ENCODE measurements at places on chromosomes 5 and 9. TPM values are rescaled to one million over a fixed set of nuclear protein-coding genes. Genes with fewer than 3 reads are reported as not detected.

WNK2 gene
- polyA plus RNA-seq: 61.7 TPM

NREP gene
- 264 TPM for polyA plus RNA-seq

IRX2 gene
- polyA plus RNA-seq: 13.6 TPM

SCGB3A2 gene
- polyA plus RNA-seq: 256 TPM

C5 gene
- not detected for polyA plus RNA-seq

SOHLH1 gene
- polyA plus RNA-seq: not detected

SLC27A6 gene
- 2.0 TPM for polyA plus RNA-seq

PCDHB2 gene
- polyA plus RNA-seq: 9.3 TPM

CCL19 gene
- not detected for polyA plus RNA-seq

DNA sequence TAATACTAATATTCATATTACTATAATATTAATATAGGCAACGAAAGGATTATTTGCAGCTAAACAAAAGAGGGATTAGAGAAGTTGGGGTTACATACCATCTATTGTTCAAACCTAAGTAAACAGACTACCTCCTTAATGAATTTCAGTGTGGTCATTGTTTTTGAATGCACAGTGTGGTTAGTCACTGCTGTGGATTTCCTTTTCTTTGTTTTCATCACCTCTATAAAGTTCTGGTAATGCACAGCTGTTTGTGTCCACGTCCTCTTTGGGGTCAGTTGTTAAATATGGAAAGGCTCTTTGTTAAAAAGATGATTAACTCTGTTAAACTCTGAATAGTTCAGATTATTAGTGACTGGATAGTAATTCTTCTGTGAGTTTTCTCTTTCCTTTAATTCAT is 233.6 kb downstream of the MAST4 start:
- DNase-seq: peak; percentile 36

GRCh38 chr5:173246135-173246495 is 11.1 kb upstream of the NKX2-5 start:
- peak; percentile 32 for DNase-seq

DNA sequence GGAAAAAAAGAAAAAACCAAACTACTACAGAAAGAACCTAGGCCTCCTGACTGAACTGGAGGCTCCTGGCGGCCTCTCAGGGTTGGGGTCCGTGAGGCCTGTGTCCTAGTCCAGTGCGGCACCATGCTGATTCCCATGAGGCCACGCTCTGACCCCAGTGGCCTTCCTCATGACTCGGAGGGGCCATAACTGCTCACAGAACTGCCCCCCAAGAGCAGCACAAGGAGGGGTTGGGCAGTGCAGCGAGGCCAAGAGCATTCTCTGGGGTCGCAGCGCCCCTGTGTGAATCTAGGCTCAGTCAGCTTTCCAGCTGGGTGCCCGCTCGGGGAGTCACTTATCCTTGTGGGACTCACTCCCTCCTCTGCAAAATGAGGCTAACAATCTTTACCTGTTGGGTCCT is 79.3 kb upstream of the FBXW11 start:
- DNase-seq: no peak

DNA sequence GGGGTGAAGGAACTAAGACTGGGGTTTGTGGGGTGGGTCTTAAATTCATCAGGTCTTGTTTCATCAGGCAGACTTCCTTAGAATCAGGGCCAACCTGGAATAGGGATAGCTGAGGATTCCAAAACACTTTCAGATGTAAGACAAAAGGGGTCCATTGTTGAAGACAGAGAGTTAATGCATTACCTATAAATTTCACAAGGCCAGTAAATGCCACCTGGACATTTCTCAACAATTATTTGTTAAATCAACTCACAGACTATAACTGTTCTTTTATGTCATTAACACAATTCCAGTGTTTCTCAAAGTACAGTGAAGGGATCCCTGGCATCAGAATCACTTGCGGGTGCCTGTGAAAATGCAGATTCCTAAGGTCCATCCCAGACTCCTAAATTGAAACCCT is 2.8 kb downstream of the MARCHF3 start:
- no peak for DNase-seq

- DNase-seq: peak; percentile 78
Measured at GRCh38 chr5:39714036-39714698, 289.4 kb upstream of the DAB2 start.

- no peak for DNase-seq
Measured at GRCh38 chr5:148147415-148147814, 20.9 kb upstream of the SPINK14 start.

DNA sequence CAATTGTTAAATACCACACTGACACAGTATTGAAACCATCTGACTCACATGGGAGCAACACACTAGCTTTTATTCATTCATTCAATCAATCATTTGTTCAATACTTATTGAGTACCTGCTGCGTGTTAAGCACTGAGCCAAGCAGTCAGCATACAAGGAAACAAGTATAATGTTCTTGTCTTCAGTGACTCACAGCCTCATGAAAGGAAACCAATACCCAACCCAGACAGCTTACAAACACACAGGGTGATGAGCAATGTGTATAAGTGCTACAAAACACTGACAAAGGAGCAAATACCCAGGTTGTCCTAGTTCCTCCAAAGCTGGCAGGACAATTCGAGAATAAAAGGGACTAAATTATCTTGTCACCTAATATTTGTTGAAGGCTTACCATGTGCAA is 67.6 kb upstream of the RASEF start:
- DNase-seq: no peak

GRCh38 chr5:126139773-126140172 is 283.4 kb upstream of the GRAMD2B start:
- peak; percentile 78 for DNase-seq

- no peak for DNase-seq
Measured at GRCh38 chr5:57010786-57011185, 58.9 kb upstream of the MIER3 start.

DNA sequence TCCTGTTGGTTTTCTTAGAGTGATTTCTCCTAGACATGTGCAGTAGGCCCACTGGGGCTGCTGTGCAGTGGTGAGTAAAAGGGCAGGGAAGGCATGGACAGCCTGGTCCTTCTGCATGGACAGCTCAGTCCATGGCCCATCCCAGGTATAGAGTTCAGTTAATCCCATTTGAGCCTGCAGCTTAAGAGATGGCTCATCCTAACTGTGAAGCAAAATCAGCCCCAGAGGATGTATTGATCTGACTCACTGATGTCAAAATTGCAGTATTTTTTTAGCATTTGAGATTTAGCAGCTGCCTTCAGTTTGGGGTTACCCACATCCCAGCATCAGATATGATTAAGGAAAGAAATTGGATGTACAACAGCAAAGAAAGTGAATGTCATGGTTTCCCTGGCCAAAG is 93.4 kb downstream of the PDE6A start:
- DNase-seq: no peak

DNA sequence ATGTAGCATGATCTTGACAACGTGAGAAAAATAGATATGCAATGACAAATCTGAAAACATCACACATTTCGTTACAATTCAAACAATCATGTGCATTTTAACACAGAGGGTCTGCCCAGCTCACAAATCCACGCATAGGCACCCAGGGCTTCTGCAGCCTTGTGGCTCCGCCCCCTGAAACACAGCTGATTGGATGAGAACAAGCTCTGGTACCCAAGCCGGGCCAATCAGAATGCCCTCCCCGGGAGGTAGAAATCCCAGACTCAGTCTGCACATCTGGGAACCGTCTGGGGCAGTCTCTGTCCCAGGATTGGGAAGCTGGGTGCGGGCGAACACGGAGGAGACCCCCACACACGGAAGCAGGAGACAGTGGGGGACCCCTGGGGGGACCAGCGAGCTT is 137.5 kb downstream of the GAPVD1 start:
- no peak for DNase-seq

DNA sequence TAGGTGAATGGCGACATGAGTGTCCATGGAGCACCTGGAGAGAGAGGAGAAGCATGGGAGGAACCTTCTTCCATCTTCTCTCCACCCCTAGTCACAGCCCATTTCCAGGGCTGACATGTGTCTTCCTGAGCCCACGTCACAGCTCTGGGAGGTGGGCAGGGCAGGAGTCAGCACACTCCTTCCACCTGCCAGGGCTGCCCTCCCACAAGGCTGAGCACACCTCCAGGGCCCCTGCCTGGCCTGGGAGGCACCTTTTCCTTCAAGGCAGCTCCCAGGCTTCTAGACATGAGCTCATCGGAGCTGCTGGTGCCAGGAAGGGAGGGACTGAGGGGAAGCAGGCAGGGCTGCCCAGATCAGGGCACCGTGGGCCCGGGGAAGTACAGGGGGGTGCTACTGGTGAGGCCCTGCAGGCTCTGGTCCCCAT is 13.6 kb upstream of the SYNPO start:
- no peak for DNase-seq

GRCh38 chr9:12094046-12094445 is 599.1 kb upstream of the TYRP1 start:
- DNase-seq: no peak

GRCh38 chr9:78144663-78145377 is 91.1 kb upstream of the CEP78 start:
- no peak for DNase-seq

GRCh38 chr5:135533334-135533733 is 2.4 kb downstream of the NEUROG1 start:
- DNase-seq: no peak

DNA sequence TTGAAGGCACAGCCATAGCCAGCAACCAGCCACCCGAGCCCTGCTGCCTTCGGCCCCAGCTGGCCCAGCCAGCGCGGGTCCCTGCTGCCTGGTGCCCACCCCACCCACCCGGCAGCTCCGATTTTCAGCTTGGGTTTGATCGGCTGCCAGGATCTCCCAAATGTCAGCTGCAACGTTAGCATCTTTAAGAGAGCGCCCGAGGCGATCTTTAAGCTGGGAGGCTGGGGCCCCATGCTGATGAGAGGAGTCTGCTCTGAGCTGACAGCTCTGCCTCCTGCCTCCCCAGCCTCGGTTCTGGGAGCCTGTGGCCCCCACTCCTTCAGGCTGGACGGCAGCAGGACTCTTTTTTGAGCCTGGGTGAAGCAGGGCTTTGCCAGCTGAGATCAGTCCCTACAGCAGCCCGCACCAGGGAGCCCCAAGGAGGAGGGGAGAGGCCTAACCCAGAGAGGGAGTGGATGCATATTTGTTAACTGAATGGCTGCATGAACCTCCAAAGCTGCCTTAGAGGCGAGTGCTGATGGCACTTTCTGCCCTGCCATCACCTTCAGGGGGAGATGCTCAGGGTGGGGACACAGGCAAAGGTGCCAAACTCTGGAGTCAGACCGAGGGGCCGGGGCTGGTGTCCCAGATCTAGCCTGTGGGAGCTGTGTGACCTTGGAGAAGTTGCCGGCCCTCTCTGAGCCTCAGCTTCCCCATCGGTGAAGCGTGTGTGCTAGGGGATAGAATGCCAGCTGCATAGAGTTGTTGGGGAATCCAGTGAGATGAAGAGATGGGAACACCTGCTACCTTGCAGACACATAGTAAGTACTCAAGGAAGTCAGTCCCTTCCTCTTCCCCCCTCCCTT is 165.5 kb downstream of the C9orf50 start:
- DNase-seq: peak; percentile 18

DNA sequence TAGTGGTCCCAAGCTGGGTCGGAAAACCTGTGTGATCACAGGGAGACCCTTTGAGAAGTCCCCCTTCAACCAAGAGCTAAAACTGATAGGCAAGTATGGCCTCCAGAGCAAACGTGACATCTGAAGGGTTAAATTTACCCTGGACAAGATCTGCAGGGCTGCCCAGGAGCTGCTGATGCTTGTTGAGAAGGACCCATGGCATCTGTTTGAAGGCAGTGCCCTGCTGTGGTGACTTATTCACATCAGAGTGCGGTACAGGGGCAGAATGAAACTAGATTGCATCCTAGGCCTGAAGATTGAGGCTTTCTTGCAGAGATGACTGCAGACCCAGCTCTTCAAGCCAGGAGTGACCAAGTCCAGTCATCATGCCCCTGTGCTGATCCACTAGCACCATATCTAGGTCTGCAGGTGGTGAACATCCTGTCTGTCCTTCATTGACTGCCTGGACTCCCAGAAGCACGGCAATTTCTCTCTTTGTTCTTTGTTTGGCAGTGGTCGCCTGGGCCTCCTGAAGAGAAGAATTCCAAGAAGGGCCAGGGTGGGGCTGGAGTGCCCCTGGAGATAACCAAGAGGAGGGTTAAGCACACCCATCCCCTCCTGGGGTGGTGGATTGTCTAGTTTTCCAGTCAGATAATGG is 25.7 kb upstream of the CHD1 start:
- DNase-seq: no peak

- DNase-seq: no peak
Measured at GRCh38 chr5:95913663-95914062, 48.0 kb downstream of the ELL2 start.

DNA sequence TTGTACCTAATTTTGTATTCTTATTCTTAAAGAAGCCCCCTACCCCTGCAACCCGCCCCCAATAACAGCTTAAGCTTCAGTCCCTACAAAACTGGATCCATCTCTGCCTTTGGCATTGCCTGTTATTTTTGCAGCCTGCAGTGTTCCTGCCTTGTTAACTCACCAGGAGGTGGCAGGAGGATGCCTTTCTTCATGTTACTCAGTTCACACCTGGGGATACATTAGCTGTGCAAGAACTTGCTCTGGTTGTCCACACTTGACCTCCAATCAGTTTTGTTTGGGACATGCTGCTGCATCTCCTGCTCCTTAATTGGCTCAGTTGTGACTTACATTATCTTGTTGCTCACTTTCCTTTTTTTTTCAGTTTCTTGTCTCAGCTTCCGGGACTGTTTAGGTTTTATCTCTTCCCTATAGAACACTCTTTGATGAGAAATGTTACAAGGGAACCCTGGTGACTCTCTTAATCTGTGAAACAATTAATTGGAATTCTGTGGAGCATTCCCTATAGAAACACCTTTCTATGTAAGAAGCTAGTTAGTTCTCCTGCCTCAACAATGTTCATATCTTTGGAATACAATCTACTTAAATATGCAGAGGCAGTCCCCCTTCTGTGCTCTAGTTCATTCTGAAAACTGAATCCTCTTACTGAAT is 467.7 kb upstream of the ACO1 start:
- DNase-seq: peak; percentile 70

DNA sequence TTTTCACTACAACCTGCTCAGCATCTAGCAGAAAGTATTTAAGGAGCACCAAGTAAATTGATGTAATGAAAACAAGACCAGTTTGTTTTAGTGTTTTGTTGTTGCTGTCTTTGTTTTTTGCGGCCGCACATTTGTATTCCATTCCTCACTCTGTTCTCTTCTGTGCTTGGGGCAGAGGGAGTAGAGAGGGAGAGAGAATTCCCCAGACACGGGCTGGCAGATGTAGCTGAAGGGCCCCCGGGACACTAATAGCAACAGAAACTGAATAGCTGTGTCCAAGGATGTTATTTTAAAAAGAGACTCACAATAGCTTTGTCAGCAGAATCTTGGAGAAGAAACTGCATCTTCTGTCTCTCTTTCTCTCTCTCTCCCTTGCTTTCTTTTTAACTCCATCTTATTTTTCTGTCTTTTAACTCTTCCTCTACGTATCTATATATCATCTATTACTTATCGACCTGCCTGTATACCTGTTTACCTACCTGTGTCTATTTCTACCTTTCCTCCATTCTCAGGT is 145.3 kb downstream of the PAPPA start:
- DNase-seq: no peak
